ENCODE measurements at places on chromosomes 11 and 22.

- no peak for DNase-seq
These were observed 49.8 kb upstream of the BMAL1 start for GRCh38 chr11:13227676-13228255.

DNA sequence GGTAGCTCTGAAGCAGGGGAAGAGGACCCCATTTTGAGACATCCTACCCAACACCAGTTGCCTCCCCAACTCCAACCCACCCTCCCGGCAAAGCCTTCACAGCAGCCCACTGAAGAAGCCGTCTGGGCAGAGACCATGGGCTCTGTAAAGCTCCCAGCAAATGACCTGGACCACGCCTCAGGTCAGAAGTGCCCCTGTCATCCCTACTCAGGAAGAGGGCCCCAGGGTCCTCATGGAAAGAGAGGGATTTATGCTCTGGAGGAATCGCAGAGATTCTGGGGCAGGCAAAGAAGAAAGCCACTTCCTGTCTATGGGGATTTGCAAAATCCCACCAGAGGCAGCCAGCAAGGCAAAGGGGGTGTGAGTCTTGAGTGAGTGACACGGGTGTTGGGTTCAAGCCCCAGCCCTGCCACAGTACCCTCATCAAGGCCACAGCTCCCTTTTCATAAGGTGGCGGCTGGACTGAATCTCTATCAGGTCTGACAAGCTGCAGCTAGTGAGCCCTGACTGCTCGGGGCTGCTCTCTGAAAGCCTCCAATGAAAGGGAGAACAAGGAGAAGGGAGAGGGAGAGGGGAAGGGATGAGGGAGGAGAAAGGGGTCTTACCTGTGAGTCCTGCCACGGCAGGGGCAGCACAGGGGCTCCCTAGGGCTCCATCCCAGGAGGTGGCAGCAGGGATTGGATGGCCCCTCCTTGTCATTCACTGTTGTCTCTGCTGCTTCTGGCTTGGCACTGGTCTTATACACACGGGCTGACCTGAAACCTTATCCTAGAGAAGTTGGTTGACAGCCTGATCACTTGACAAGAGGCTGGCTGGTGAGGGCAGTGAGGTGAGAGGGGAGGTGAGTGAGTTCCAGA, at the start of gene UCP3:
TSS of gene UCP3 (minus strand) at position 713 of the 857 bp plus-strand sequence. CDS start 2,043 bp downstream, outside the sequence.
- DNase-seq: no peak

GRCh38 chr11:69297787-69298266, 3.9 kb downstream of the MYEOV start:
- no peak for DNase-seq

GRCh38 chr11:101915791-101916291, 481 bp downstream of the ANGPTL5 start:
- DNase-seq: no peak

GRCh38 chr11:36994208-36994607, 396.2 kb upstream of the RAG2 start:
- DNase-seq: no peak

- DNase-seq: no peak
These were observed 80.7 kb downstream of the NAV2 start for GRCh38 chr11:19793326-19793725.

DNA sequence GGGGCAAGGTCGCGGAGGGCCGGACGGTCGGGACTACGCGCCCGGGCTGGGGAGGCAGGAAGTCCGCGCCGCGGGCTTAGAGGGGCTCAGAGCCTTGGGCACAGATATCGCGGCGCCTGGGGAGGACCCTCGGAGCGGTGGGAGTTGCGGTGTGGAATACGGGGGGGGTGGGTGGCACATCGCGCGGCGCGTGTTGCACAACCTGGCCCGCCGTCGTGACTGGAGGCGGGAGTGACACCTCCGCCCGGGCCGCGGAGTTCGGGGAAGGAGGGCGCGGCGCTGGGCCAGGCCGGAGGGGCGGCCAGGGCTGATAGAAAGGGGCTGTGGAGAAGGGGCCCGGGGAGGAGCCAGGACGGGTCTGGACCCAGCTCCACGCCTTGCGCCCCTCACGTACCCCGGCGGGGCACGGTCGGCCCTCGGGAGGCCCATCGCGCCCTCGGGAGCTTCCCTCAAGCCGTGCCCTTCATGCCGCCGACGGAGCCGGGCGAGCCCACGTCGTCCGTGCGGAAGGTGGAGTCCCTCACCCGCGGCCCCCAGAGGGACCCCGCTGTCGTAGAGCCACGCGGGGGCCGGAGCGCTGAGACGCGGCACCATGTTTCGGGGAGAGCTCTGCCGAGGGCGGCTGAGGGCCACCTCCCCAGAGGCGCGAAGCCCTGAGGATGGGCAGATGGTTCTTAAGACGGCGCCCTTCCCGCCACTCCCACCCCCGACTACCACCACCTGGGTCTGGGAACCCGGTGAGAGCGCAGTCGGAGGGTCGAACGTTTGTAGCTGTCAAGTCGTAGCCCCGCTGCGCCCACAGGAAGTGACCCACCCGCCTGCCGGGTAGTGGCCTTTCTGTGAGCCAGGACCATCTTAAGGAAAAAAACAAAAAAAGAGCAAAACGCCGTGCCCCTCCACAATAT, 729 bp downstream of the IL17RA start:
- no peak for DNase-seq

- DNase-seq: no peak
These were observed 9.2 kb downstream of the MYRF start for GRCh38 chr11:61761440-61762222.

- no peak for DNase-seq
These were observed 63.7 kb upstream of the SESN3 start for GRCh38 chr11:95294701-95295100.

DNA sequence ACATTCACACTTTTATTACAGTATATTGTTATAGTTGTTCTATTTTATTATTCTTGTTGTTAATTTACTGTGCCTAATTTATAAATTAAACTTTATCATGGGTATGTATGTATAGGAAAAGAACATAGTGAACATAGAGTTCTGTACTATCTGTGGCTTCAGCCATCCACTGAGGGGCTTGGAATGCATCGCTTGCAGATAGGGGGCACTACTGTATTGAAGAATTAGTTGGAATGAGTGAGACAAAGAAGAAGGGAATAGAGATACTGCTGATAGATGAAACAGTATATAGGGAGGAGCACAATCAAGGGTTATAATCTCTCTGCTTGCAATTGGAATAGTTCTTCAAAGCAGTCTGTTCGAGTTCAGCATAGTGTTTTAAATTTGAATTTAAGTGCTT, 432.2 kb downstream of the RAB38 start:
- no peak for DNase-seq

- DNase-seq: no peak
These were observed 8.4 kb downstream of the CLDN5 start for GRCh38 chr22:19515654-19516377.

DNA sequence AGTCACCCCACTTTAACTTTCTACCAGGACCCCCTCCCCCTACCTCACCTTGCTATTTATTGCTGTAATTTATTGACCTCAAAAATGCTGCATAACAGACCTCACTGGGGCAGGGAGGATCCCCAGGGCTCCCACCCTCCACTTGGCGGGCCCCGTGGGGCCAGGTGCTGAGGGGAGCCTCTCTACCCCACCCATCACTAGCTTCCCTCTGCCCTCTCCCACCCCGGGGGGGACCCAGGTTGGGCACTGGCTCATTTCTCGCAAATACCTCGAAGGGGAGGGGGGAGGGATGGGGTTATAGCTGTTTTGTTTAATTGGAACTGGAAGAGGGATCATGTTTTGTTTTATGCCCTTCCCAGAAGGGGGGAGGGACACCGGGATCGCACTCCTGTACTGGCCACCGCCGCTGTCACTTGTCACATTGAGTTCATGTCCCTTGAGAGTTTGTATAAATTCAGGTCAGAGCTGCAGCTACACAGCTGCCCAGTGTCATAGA, 16.3 kb upstream of the TMEM191C start:
- DNase-seq: no peak

DNA sequence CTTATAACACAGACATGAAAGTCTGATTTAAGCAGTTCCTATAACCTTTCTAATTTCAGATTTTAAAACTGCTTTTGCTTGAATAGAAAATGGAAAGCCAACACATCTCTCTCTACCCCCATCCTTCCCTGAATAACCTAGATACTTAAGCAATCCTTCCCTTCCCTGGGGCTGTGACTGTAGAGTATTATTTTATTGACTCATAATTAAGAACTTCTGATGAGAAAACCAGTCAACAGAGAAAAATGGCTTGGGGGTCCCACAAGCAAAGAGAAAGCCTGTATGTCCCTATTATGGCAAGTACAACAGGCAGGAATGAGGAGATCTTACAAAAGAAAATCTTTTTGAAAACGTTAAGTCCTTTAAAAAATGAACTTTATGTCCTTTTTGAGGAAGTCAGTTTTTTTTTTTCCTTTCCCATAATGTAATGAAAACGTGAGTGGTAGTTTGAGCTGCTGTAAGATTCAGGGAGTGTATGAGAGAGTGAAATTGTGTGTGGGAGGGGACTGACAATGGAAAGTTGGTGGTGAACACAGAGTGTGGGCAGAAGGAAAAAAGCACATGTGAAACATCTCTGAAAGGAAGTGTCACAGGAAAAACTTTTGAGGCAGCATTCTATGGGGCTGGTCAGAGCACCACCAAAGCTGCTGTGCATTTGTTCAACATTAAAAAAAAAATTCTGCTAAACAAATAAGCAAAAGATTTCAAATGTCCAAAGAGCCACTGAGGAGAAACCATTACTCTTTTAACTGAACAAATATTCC, 154.6 kb downstream of the MAML2 start:
- DNase-seq: no peak

GRCh38 chr22:49786976-49787706, 40.5 kb downstream of the BRD1 start:
- no peak for DNase-seq

- DNase-seq: no peak
These were observed 33.4 kb upstream of the NRIP3 start for GRCh38 chr11:9037046-9037780.

DNA sequence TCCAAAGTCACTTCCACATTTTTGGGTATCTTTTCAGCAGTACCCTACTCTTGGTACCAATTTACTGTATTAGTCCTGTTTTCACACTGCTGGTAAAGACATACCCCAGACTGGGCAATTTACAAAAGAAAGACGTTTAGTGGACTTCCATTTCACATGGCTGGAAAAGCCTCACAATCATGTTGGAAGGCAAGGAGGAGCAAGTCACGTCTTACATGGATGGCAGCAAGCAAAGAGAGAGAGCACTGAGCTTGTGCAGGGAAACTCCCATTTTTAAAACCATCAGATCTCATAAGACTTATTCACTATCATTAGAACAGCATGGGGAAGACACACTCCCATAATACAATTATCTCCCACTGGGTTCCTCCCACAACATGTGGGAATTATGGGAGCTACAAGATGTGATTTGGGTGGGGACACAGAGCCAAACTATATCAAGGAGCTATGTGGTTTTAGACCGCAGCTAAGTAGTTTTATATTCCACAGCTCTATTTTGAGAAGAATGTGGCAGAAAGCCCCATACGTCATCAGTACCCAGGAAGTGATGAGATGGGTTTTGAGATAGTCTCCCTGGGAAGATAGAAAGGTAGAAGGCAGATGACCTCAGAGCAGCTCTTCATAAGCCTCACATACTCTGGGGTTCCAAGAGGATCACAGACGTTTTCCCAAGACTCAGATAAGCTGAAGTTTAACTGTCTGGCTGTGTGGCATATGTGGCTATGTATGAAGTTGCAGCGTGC, 96.3 kb downstream of the APIP start:
- no peak for DNase-seq

GRCh38 chr11:796565-797295, 1.4 kb downstream of the SLC25A22 start:
- no peak for DNase-seq

DNA sequence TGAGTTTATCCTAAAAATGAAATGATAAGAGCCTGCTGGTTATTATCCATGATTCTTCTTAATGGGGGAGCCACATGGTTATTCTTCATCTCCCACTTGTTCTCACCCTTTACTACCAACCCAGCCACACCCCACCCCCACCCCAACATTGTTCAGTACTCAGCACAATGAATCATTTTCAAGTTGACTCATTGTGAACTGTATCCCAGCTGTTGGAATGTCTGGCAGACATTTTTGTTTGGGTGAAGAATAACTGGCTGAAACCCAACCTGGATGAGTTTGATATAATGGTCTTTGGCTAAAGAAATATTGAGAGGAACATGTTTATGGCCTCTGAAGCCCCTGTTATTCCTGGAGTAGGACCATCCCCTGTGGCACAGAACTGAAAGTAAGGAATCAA, 136.2 kb downstream of the ELP4 start:
- DNase-seq: no peak

DNA sequence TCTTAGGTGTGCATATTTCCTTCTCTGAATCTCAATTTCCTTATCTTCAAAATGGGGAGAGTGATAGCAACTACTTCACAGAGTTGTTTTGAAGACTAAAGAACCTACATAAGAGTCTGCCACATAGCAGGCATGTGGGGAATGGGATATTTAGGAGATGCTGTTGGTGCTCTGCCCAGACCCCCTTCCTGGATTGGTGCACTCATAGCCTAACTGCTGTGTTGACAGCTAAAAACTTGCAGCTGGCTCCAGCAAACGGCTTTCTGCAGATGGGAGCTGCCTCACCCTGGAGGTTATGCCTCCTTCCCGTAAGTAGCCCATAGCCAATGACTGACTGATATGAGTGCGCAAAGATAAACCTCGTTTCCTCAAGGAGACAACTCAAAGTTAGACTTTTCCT, 106.1 kb downstream of the CD44 start:
- DNase-seq: no peak

GRCh38 chr11:2515401-2516275, 70.8 kb downstream of the KCNQ1 start:
- no peak for DNase-seq

GRCh38 chr11:14854057-14854456, 38.0 kb downstream of the CYP2R1 start:
- no peak for DNase-seq
